ENCODE measurements at places on chromosomes 3 and 15.
A peak's percentile ranks its signal among the peaks of the same experiment; 100 is the strongest.

GRCh38 chr3:124383846-124384466 is 346.3 kb upstream of the UMPS start:
- no peak for DNase-seq

DNA sequence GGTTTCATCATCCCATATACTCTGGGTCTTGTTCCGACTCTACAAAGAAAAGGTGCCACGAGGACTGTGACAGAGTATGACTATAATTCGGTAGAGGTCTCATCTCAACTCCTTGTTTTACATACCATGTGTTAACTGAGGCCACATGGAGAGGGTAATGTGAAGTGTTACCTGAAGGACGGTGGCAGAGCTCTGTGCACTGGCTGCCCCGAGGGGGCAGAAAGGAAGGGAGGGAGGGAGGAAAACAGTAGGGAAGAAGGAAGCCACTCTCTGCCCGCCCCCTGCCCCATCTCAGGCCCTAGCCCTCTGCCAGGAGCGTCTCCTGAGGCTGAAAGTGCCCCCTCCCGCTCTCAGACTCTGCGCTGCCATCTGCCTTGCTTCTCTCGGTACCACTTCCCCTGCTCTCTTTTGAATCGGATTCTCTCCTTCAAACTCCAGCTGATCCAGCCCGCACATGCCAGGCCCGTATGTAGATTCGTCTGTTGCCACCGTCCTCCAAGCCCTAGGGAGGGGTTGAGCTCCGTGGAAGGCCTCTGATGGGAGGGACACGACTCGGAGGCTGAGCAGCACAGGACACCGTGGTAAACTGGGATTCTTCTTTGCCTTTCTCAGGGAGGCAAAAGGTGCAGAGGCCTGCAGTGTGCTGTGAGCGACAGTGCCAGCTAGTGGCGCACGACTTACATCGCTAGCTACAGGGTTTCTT is 70.5 kb upstream of the ATP10A start:
- DNase-seq = peak; percentile 86

GRCh38 chr3:106719583-106719982 is 657.7 kb upstream of the CCDC54 start:
- DNase-seq = no peak

DNA sequence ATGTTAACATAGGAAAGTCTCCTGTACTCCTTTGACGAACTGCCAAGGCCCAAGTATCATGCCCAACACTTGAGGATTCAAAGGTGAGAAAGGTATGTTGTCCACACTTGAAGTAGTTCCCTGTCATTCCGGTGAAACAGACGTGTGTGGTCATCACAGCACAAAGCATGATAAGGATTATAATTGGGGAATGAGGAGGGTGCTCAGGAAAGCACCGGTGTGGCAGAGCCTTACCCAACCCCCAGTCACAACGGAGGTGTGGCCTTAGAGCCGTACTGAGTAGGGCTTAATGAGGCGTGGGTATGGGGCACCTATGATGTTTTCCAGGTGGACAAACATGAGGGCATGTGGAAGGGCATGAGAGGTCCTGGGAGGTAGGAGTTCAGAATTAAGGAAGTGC is 203.0 kb upstream of the NR2E3 start:
- no peak for DNase-seq

DNA sequence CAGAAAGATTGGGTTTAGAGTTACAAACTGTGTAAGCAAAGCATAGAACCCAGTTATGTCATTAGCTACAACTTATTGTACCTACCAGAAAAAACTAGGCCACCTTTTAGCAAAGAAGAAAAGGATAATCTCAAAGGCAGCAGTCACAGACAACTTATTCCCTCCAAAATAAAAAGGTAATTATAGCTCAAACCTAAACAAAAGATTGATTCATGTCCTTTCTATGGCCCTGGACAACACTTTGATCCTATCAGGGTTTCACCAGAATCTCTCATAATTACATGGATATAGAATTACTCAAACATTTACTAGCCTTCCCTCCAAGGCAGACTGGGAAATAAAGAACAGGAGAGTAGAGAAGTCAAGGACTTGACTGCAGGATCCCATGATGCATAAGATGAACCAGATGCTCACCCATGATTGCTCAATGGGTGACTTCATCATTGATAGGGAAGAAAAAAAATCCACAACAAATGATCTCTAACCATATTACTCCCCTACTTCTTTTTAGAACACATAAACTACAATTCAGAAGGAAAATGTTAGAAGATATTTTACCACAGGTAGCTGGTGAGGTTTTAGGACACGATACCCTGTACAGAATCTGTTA is 17.4 kb downstream of the DET1 start:
- DNase-seq = no peak

DNA sequence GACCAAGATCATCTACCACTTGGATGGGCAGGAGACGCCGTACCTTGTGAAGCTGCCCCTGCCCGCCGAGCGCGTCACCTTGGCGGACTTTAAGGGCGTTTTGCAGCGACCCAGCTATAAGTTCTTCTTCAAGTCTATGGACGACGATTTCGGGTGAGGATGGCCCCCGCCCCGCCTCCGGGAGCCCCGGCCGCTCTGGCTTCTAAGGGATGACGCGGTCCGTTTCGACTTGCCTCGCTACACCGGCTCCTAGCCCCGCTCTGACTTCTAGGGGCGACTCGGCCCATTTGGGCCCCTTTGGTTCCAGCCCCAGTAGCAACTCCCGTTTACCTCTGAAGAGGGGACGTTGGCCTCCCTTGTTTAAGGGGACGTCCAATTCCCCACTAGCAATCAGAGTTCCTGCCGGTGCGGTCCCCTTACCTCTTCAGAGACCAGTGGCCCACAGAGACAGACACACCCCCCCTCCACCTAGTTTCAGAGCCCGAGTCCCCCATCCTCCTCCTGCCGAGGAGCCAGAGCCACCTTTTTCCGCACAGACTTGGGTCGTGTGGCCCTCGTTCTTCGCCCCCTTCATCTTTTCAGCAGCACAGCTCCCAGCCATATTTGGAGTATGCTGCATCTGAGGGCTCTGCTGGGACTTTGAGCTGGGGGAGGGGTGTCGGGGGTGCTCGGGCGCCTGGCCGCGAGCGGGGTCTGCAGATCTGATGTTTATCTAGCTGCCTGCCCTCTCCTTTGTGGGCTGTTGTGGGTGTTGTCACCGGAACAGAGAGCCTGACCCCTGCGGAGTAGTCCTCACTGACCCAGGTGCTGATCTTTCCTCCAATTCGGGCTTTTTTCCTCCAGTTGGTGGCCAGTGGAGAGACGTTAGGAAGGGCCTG is 706 bp downstream of the DVL3 start:
- no peak for DNase-seq

All from kidney glomerular epithelial cell (primary cell).